Activated CD8-positive, alpha-beta T cell treated with anti-CD3 and anti-CD28 coated beads for 36 hours (primary cell): ENCODE measurements at places on chromosomes 2 and 18. TPM values are rescaled to one million over a fixed set of nuclear protein-coding genes. Genes with fewer than 3 reads are reported as not detected.
A peak's percentile ranks its signal among the peaks of the same experiment; 100 is the strongest.

DNA sequence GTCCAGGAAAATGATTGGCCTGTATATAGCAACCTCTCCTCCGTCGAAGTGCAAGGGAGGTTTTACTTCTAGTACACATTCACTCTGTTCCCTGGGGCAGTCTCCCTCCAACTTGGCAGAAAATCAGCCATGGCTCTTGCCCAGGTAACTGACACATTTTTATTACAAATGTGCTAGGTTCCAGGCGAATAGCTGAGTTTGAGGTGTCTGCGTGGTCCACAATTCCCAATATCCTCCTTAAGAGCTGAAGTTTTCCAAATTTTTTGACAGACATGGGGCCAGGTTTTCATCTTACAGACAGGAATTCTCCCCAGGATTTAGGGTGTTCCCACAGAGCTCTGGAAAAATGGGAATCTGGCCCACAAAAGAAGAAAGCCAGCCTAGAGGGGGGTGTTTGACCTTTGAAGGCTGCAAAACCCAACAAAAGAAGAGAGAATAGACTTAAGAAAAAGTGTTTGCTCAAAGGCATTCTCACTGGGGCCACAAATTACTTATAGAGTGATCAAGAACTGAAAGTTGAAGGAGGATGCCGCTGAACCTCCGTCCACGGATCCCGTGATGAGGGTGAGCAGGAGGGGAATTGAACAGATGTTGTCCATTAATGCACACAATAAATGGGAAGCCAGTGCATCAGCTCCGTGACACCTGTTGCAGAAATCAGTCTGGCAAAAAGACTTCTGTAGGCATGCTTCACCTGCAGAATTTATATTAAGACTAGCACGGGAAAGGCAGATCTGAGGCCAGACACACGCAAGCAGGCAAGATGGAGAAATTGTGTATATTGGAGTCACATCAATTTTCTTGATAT is 242.3 kb upstream of the COPS8 start:
- DNase-seq: no peak
- H3K4me3 ChIP-seq: no peak overlapping the region
- peaks cover 2% of the 10 kb centered on the region for H3K27me3 ChIP-seq
- H3K36me3 ChIP-seq: no peaks in the 10 kb centered on the region
- H3K4me1 ChIP-seq: no peaks in the 10 kb centered on the region
- H3K27ac ChIP-seq: no peak overlapping the region

GRCh38 chr2:160695402-160696086 is 201.9 kb upstream of the RBMS1 start:
- H3K36me3 ChIP-seq: no peaks in the 10 kb centered on the region
- H3K27ac ChIP-seq: no peak overlapping the region
- no peak overlapping the region for H3K4me3 ChIP-seq
- H3K27me3 ChIP-seq: no peaks in the 10 kb centered on the region
- H3K4me1 ChIP-seq: no peaks in the 10 kb centered on the region

DNA sequence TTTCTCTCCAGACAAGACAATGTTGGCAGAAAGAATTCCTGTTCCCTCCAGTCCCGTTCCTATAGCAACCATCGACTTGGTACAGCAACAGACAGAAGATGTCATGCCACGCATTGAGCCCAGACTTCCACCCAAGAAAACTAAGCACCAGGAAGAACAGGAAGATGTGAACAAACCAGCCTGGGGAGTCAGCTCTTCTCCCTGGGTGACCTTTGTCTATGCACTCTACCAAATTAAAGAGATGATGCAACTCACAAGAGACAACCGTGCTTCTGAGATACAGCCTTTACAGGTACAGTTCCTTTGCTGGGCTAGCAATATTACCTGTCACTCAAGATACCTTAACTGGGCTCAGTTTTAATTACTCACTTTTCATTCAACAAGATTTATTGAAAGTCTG is 37.1 kb downstream of the NEMP2 start:
- peaks cover 65% of the 10 kb centered on the region for H3K36me3 ChIP-seq
- DNase-seq: no peak
- peaks cover 29% of the 10 kb centered on the region for H3K4me1 ChIP-seq
- H3K27me3 ChIP-seq: no peaks in the 10 kb centered on the region

DNA sequence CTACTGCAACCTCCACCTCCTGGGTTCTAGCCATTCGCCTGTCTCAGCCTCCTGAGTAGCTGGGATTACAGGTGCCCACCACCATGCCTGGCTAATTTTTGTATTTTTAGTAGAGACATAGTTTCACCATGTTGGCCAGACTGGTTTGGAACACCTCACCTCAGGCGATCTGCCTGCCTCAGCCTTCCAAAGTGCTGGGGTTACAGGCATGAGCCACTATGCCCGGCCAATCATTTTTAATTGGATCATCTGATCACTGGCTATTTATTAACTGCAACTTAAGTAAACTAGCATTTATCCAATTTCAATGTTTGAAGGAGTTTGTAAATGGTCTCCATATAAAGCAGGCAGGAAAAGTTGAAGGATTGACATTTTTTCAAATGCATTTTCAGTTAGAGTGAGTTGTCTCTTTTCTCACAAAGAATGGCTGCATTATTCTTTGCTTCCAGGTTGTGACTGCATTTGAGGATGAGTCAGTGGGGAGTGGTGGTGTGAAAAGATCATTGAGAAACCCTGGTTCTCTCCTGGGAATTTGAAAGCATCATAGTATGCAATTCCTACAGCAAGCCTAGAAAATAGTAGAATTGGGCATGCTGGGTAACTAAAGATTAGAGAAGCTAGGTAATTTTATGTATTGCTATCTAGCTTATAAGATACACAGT is 431.1 kb upstream of the ZEB2 start:
- no peak for DNase-seq
- no peaks in the 10 kb centered on the region for H3K27me3 ChIP-seq
- H3K4me3 ChIP-seq: no peak overlapping the region
- no peak overlapping the region for H3K27ac ChIP-seq
- H3K4me1 ChIP-seq: no peaks in the 10 kb centered on the region

DNA sequence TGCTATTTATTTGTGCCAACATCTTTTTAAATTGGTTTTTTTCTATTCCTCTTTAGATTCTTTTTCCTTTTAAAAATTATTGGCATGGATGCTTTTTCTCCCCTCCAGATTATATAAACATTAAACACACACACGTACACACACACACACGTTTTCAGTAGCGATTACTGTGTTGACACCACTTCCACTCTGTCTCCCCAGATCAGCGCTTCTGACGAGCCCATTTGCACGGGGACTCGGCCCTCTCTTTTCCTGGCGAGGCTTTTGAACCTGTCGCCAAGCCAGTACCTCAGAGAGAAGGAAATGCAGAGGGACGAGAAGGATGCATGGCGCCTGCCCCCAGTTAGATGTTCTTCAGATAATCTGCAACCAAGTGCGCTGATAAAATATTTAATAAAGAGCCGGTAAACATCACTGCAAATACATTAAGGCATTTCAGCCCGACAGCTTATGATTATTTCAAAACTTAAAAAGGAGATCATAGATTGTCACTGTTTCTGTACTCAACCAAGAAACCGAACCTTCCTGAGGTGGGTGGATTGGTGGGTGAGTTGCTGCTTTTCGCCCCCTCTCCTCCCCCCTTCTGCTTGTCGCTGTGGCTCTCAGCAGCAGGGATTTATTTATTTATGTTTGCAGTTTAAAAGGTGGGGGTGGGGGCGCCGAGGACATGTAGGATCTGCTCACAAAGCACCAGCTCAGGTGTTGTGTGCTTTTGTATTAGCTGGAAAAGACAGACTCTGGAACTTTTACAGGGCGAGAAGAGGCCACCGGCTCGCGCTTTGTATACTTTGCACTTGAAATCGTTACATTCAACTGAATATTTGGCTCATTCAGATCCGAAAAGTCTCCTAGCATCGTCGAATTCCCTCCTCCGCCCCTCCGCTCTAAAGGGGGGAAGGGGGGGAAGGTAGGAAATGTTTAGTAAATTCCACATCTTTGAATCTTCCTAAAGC is 787 bp upstream of the TBR1 start:
- peak overlapping the region; percentile 52 for H3K4me3 ChIP-seq
- H3K4me1 ChIP-seq: peaks cover 43% of the 10 kb centered on the region
- no peak for DNase-seq
- H3K27me3 ChIP-seq: peaks cover 51% of the 10 kb centered on the region
- peaks cover 7% of the 10 kb centered on the region for H3K36me3 ChIP-seq
- H3K27ac ChIP-seq: no peak overlapping the region

DNA sequence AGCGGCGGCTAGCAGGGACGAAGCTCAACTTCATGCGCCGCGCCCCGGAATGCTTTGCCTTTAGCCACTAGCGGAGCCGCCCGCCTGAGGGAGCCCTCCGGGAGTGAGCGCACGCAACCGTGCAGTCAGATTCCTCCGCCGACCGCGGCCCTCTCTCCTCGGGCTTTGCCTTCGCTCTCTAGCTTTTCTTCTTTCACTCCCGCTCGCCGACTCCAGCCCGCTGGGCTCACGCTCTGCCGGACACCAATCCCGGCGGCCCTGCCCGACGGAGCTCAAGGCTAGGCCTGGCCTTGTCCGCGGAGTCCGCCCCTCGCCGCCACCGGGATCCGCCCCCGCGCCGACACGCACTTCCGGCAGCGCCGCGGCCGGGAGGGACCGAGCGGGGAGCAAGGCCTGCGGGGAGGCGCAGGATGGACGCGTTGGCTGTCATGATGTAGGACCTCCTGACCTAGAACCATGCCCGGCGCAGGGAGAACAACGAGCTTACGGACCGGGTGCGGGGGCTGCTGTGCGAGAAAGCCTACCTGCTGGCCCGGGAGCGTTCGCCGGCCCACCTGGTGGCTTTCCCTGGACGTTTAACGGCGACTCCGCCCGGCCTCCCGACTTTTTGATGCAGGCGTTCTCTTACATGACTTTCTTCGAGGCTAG is 40.8 kb upstream of the AKAIN1 start:
- H3K27me3 ChIP-seq: peaks cover 1% of the 10 kb centered on the region
- peak overlapping the region; percentile 93 for H3K27ac ChIP-seq
- peak; percentile 89 for DNase-seq
- H3K36me3 ChIP-seq: peaks cover 40% of the 10 kb centered on the region
- peaks cover 44% of the 10 kb centered on the region for H3K4me1 ChIP-seq

DNA sequence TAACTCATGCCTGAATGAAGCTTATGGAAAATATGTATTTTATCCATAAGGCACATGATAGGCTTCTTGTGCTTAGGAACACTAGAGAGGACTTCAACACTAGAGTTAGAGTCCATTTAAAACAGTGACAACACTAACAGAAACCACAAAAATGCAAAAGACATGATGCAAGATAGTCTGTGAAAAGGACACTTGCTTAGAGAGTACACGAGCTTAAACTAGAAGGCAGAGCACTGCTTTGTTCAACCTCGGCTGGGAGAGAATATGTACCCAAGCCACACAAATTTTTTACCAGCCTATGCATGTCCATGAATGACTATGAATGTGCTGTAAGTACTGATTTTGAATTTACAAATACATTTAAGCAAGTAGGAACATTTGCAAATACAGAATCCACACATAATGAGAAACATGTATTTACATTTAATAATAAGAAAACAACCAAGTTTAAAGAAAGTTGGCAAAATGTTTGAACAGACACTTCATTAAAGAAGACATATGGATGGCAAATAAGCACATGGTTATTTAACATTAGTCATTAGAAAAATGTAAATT is 130.6 kb downstream of the SPOPL start:
- H3K27me3 ChIP-seq: peaks cover 5% of the 10 kb centered on the region
- DNase-seq: no peak
- no peak overlapping the region for H3K27ac ChIP-seq

- H3K4me1 ChIP-seq: peaks cover 72% of the 10 kb centered on the region
- H3K36me3 ChIP-seq: no peaks in the 10 kb centered on the region
- peak overlapping the region; percentile 99 for H3K27ac ChIP-seq
These were observed 6.6 kb upstream of the NCK2 start for GRCh38 chr2:105737980-105738657.

GRCh38 chr18:79185648-79186047 is 116.5 kb downstream of the ATP9B start:
- peaks cover 11% of the 10 kb centered on the region for H3K4me1 ChIP-seq
- peaks cover 8% of the 10 kb centered on the region for H3K36me3 ChIP-seq
- DNase-seq: no peak
- H3K27ac ChIP-seq: no peak overlapping the region
- no peak overlapping the region for H3K4me3 ChIP-seq

- no peaks in the 10 kb centered on the region for H3K36me3 ChIP-seq
- H3K4me1 ChIP-seq: peaks cover 26% of the 10 kb centered on the region
- peaks cover 7% of the 10 kb centered on the region for H3K27me3 ChIP-seq
- no peak for DNase-seq
- H3K4me3 ChIP-seq: no peak overlapping the region
These were observed 70.5 kb upstream of the TTC39C start for GRCh38 chr18:23943903-23944624.

DNA sequence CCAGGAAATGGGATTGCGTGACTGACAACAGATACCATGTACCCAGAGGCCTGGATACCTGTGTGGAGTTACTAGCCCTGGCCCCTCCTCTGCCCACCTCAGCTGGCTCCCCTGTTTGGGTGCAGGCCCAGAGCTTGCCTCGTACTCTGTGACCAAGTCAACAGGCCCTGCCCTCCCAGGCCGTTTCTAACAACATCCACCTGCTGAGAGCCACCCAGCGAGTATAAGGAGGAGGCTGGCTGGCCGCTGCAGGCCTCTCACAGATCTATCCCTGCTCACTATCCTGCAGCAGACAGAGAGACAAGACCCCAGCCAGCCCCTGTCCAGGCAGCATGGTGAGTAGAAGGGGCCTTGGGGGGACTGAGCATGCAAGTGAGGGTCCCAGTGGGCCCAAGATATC is 12.5 kb upstream of the TUBA4A start:
- H3K4me3 ChIP-seq: no peak overlapping the region
- H3K27ac ChIP-seq: no peak overlapping the region
- peaks cover 1% of the 10 kb centered on the region for H3K27me3 ChIP-seq
- H3K36me3 ChIP-seq: no peaks in the 10 kb centered on the region

- H3K4me3 ChIP-seq: no peak overlapping the region
- no peak overlapping the region for H3K27ac ChIP-seq
- peaks cover 62% of the 10 kb centered on the region for H3K27me3 ChIP-seq
- H3K36me3 ChIP-seq: no peaks in the 10 kb centered on the region
These were observed 4.0 kb downstream of the KLHL29 start for GRCh38 chr2:23388756-23389514.

GRCh38 chr2:99153921-99154604 is 679 bp downstream of the TSGA10 start:
- H3K27me3 ChIP-seq: no peaks in the 10 kb centered on the region
- H3K4me3 ChIP-seq: no peak overlapping the region

GRCh38 chr2:134260713-134261112 is 6.8 kb downstream of the MGAT5 start:
- H3K27ac ChIP-seq: no peak overlapping the region
- H3K4me3 ChIP-seq: no peak overlapping the region
- peaks cover 12% of the 10 kb centered on the region for H3K36me3 ChIP-seq

GRCh38 chr2:67374481-67374880 is 22.7 kb upstream of the ETAA1 start:
- H3K36me3 ChIP-seq: peaks cover 2% of the 10 kb centered on the region
- no peaks in the 10 kb centered on the region for H3K4me1 ChIP-seq
- peaks cover 4% of the 10 kb centered on the region for H3K27me3 ChIP-seq
- H3K4me3 ChIP-seq: no peak overlapping the region
- no peak overlapping the region for H3K27ac ChIP-seq

The ME2 gene
- 141 TPM for total RNA-seq

The GPR35 gene
- 14.4 TPM for total RNA-seq

The CYRIA gene
- total RNA-seq: 0.72 TPM

The DAW1 gene
- not detected for total RNA-seq

The UGT1A5 gene
- total RNA-seq: not detected

The ANKRD53 gene
- not detected for total RNA-seq

The CCDC74B gene
- 3.0 TPM for total RNA-seq

The PLA2R1 gene
- total RNA-seq: not detected

The COPS7B gene
- total RNA-seq: 53.6 TPM

The BABAM2 gene
- 68.4 TPM for total RNA-seq

The CFAP221 gene
- not detected for total RNA-seq
